Right lobe of liver (tissue), 6 donors: ENCODE measurements at places on chromosomes 2 and 18. TPM values are rescaled to one million over a fixed set of nuclear protein-coding genes. Genes with fewer than 3 reads are reported as not detected.

DNA sequence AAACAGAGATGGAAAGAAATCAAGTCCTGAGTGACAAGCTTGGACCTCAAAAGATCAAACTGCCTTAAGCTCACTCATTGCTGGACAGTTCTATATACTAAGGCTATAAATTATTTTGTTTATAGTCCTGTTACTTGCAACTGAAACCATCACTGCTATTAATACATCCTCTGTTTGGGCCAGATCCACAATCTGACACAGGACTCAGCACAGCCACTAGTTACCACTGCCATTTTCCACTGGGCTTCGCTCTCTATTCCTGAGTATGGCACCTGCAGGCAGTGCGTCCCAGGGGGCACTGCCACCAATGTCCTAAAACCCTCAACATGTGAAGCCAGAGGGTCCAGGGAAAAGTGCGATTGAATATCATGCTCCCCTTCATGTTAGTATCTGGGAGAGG is 52.3 kb downstream of the CYP26B1 start:
- H3K27me3 ChIP-seq: no peaks in the 10 kb centered on the region
- DNase-seq: no peak
- H3K4me3 ChIP-seq: no peak overlapping the region
- H3K36me3 ChIP-seq: no peaks in the 10 kb centered on the region

- peak; percentile 31 for DNase-seq
- no peaks in the 10 kb centered on the region for H3K27me3 ChIP-seq
- H3K27ac ChIP-seq: no peak overlapping the region
- no peaks in the 10 kb centered on the region for H3K36me3 ChIP-seq
- H3K4me3 ChIP-seq: no peak overlapping the region
- no peaks in the 10 kb centered on the region for H3K4me1 ChIP-seq
These were observed 461.6 kb downstream of the BCL11A start for GRCh38 chr2:60091894-60092293.

GRCh38 chr2:205495819-205496218 is 186.5 kb upstream of the NRP2 start:
- no peak for DNase-seq
- H3K36me3 ChIP-seq: no peaks in the 10 kb centered on the region
- no peaks in the 10 kb centered on the region for H3K27me3 ChIP-seq
- H3K27ac ChIP-seq: no peak overlapping the region

UGT1A5 gene
- 4.7 TPM for total RNA-seq

- H3K27ac ChIP-seq: no peak overlapping the region
- H3K4me1 ChIP-seq: no peaks in the 10 kb centered on the region
- no peaks in the 10 kb centered on the region for H3K36me3 ChIP-seq
These were observed 54.5 kb upstream of the AFF3 start for GRCh38 chr2:100196786-100197494.

DNA sequence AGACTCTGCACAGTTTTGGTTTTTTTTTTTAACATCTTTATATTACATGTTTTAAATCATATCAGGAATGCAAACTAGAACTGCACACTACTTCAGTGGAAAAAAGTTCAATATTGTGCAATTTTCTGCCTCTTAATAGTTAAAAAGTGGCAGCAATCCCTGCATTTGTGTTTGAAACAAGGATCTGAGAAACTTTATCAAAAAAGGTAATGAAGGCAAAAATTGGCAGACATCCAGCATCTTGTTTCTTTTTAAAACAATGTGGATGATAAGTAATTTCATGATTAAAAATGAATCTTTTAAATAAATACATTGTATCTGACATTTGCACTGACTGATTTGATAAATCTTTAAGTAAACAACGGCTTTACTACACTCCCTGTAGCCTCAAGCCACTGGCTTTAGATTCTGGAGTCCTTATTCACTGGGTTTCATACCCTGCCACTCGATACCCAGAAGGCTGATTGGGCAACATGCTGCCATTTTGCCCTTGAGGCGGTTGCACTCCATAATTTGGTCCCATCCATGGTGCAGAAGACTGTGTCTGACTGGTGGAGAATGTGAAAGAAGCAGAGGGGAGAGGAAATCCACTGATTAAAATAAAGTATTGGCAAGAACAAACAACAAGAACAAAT is 21.6 kb upstream of the C2orf42 start:
- H3K36me3 ChIP-seq: no peaks in the 10 kb centered on the region
- H3K27ac ChIP-seq: no peak overlapping the region
- H3K27me3 ChIP-seq: no peaks in the 10 kb centered on the region

ITGA4 gene
- total RNA-seq: 1.2 TPM

GRCh38 chr18:54284981-54285785 is 15.9 kb downstream of the POLI start:
- no peak for DNase-seq
- no peaks in the 10 kb centered on the region for H3K4me1 ChIP-seq
- peaks cover 8% of the 10 kb centered on the region for H3K36me3 ChIP-seq
- no peak overlapping the region for H3K27ac ChIP-seq
- no peaks in the 10 kb centered on the region for H3K27me3 ChIP-seq

- H3K4me1 ChIP-seq: peaks cover 30% of the 10 kb centered on the region
- no peak overlapping the region for H3K27ac ChIP-seq
- H3K36me3 ChIP-seq: no peaks in the 10 kb centered on the region
- no peaks in the 10 kb centered on the region for H3K27me3 ChIP-seq
These were observed 14.2 kb downstream of the LIMS2 start for GRCh38 chr2:127661072-127661649.

DNA sequence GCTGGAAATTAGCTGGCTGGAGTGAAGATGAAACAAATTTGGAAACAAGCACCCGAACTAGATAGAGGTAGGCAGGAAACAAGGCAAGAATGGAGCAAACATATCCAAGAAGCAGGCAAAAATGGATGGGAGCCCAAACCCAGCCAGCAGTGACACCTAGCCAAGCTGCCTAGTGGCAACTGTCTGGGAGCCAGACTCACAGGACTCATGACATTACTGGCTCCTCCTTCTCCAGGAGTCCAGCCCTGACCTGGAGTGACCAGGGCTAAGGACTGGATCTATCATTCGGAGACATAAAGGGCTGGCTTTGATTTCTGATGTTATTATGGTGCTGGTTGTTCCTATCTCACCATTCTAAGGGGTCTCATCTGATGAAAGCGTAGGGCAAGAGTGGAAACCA is 21.3 kb upstream of the ALK start:
- DNase-seq: no peak
- no peak overlapping the region for H3K27ac ChIP-seq
- no peaks in the 10 kb centered on the region for H3K27me3 ChIP-seq
- H3K4me1 ChIP-seq: no peaks in the 10 kb centered on the region
- H3K36me3 ChIP-seq: no peaks in the 10 kb centered on the region
- H3K4me3 ChIP-seq: no peak overlapping the region

DQX1 gene
- total RNA-seq: not detected

DNA sequence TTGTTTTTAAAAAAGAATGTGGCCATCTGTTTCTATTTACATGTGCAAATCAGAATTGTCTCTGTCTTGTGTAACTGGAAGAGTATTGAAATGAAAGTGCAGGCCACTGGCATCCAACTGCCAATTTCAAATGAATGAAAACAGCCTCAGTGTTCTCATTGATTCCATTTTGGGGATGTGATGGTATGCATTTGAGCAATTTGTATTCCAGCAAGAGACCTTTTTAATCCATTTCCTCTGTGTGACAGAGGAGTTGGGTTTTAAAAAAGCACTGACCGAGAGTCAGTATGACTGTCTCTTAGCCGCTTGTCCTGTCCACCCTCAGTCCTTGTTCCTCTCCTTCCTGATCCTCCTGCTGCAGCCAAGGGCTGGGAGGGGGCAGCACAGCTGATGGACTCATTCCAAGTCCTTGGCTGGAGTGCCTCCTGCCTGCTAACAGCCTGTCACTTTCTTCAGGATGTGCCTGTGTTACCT is 50.0 kb downstream of the ASAP2 start:
- H3K4me1 ChIP-seq: no peaks in the 10 kb centered on the region
- no peak overlapping the region for H3K27ac ChIP-seq
- no peak for DNase-seq
- H3K36me3 ChIP-seq: no peaks in the 10 kb centered on the region
- no peaks in the 10 kb centered on the region for H3K27me3 ChIP-seq
- H3K4me3 ChIP-seq: no peak overlapping the region

- no peaks in the 10 kb centered on the region for H3K27me3 ChIP-seq
- H3K27ac ChIP-seq: no peak overlapping the region
- DNase-seq: no peak
- no peaks in the 10 kb centered on the region for H3K4me1 ChIP-seq
- H3K36me3 ChIP-seq: no peaks in the 10 kb centered on the region
These were observed 30.4 kb downstream of the TMEM247 start for GRCh38 chr2:46509804-46510203.

GRCh38 chr2:188181884-188182283 is 109.8 kb upstream of the GULP1 start:
- no peaks in the 10 kb centered on the region for H3K4me1 ChIP-seq
- DNase-seq: no peak
- H3K27ac ChIP-seq: no peak overlapping the region
- no peak overlapping the region for H3K4me3 ChIP-seq
- no peaks in the 10 kb centered on the region for H3K36me3 ChIP-seq
- H3K27me3 ChIP-seq: no peaks in the 10 kb centered on the region

DNA sequence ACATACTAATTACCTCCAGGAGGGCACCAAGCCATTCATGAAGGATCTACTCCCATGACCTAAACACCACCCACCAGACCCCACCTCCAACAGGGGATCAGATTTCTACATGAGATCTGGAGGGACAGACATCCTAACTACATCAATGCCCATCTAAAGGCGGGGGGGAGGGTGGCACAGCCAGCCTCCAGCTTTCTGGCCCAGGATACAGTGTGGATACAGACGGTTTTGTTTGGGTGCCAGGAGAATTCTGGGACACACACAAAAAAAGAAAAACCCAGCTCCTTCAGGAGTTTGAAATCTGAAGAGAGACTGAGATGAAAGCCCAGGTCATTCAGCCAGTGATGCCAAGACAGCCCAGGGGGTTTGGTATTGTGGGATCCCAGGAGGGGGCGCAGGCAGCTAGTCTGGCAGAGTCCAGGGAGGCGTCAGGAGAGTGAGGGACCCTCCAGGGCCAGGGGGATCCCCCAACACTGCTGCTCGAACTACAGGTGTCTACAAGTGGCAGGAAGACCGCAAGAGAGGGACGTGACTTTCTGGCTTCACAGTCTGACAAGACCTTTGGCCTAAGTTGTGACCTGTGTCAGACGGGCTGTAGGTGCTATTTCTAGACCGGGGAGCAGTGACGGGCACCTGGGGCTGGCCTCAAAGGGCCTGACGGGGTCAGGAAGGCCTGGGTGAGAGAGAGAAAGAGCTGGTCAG is 62.1 kb downstream of the NDUFA10 start:
- H3K27ac ChIP-seq: no peak overlapping the region
- H3K4me1 ChIP-seq: no peaks in the 10 kb centered on the region
- H3K4me3 ChIP-seq: no peak overlapping the region
- no peaks in the 10 kb centered on the region for H3K36me3 ChIP-seq
- no peak for DNase-seq

DNA sequence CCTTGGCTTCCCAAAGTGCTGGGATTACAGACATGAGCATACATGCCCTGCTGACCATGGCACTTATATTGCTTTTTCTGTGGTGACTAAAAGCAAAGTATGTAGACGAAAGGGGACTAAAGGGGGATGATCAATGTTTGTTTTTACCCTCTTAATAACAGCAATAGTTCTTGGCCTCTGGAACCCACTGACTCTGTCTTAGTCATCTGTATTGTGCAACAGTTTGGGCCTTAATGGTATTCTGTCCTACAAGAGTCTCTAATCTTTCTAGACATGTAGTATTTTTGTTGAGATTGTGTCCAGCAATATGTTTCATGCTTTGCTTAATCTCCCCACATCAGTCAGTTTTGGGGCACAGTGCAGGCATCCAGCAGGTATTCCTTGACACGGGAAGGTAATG is 359.9 kb upstream of the FANCL start:
- no peak overlapping the region for H3K27ac ChIP-seq
- no peak for DNase-seq
- no peaks in the 10 kb centered on the region for H3K4me1 ChIP-seq
- H3K27me3 ChIP-seq: no peaks in the 10 kb centered on the region

GRCh38 chr2:190674966-190675650 is 26.2 kb downstream of the NAB1 start:
- no peaks in the 10 kb centered on the region for H3K27me3 ChIP-seq
- no peak overlapping the region for H3K27ac ChIP-seq
- no peak for DNase-seq
- no peaks in the 10 kb centered on the region for H3K36me3 ChIP-seq
- no peak overlapping the region for H3K4me3 ChIP-seq

- no peak overlapping the region for H3K27ac ChIP-seq
- no peak for DNase-seq
- no peak overlapping the region for H3K4me3 ChIP-seq
- H3K27me3 ChIP-seq: no peaks in the 10 kb centered on the region
These were observed 13.0 kb downstream of the FABP1 start for GRCh38 chr2:88114889-88115288.

DNA sequence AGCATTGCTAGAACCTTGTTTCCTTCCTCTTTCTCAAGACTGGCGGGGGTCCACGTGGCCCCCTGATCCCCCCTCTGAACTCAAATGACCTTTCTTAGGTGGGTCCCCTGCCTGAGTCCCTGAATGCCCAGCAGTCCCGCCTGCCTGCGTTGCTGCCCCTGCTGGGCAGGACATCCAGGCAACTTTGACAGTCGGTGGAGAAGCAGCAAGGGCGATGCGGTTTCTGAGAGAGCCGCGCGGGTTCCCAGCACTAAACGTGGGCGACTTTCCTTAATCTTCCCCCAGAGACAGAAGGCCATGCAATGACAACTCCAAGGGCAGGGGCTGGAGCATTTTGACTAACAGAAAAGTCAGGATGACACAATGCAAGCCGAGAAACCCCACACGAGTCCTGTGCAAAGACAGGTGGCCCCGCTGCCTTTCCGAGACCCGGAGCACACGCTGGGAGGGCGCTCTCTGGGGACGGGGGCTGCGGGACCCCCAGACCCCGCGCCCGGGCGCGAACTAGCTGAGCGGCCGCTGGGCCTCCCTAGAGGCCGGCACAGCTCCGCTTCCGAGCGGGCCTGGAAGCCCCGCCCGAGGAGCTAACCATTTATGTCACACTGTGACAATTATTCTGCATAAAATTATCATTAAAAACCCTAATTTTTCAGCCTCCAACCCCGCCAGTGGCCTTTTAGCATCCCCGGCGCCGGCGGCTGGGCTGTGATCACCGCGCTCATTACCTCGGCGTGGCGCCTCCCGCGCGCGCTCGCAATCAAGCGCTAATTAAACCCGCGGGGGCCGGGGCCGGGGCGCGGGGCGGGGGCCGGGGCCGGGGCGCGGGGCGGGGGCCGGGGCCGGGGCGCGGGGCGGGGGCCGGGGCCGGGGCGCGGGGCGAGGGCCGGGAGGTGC is 27.4 kb downstream of the ASB18 start:
- no peaks in the 10 kb centered on the region for H3K4me1 ChIP-seq
- no peaks in the 10 kb centered on the region for H3K36me3 ChIP-seq
- no peak overlapping the region for H3K27ac ChIP-seq
- DNase-seq: no peak
- H3K4me3 ChIP-seq: no peak overlapping the region
